ENCODE measurements at places on chromosomes 7 and 10. TPM values are rescaled to one million over a fixed set of nuclear protein-coding genes. Genes with fewer than 3 reads are reported as not detected.

- no peak for DNase-seq
Measured at GRCh38 chr10:123275136-123275564, 120.9 kb downstream of the BUB3 start.

DNA sequence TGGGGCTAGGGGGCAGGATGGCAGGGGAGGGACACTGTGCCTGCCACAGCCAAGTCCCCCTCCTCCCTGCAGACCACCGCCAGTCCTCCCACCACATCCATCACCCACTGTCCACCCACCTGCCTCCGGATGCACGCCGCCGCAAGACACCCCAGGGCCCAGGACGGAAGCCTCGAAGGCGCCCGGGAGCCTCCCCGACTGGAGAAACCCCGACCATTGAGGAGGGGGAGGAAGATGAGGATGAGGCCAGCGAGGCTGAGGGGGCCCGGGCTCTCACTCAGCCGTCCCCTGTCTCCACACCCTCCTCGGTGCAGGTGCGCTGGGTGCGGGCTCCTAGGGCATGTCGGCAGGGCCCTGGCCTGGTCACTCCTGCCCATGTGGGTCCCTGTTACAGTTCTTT is 5.1 kb downstream of the SLC4A2 start:
- DNase-seq, result no peak

GPR85 gene
- 0.81 TPM for polyA plus RNA-seq

DNA sequence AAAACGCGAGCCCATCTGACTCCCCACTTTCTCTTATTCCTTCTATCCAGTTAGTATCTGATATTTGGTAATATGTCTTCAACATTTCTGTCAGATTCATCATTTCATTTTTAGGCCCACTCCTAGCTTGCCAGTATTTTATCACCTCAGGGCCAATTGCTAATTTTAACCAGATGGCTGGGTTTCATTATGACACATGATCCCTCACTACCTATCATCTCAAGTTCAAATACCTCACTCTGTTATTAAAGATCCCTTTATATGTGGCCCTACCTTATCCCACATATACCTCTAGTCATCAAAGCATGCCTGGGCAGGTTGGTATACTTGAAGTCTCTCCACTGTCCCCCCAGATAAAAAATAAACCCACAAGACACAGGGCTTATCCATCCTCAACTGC is 104.9 kb downstream of the RNLS start:
- DNase-seq, result no peak

DNA sequence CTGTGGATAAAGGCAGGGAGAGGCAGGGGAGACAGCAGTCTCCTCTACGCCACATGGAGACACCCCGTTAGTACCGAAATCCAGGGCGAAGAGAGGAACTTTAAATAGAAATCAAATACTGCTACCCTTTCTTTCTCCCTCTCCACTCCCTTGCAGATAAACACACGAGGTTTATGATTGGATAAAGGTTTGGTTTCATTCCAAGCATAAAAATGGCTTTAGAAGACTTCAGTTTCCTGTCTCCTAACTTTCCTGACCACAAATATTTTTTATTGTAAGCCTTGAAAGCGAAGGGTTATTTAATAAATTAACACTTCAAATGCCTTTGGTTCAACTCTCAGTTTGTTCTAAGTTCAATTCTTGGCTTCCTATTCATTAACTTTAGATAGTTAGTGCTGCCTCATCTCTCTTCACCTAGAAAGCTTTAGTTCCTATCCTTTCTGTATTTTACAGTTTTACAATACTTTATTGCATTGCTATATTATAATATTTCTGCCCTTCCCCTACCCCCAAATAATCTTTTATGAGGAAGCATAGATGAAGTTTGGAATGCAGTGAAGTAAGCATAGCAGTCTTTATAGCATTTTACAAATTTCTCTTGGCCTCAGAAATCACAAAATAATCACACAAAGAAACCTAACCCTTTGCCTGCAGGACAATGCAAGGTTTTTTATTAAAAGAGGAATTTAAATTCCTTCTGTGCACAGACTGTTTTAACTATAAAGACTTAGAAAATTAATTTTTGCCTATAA is 31.5 kb upstream of the ARID5B start:
- DNase-seq, result peak; percentile 42

GRCh38 chr10:69908124-69908523 is 106.4 kb downstream of the COL13A1 start:
- peak; percentile 33 for DNase-seq

DNA sequence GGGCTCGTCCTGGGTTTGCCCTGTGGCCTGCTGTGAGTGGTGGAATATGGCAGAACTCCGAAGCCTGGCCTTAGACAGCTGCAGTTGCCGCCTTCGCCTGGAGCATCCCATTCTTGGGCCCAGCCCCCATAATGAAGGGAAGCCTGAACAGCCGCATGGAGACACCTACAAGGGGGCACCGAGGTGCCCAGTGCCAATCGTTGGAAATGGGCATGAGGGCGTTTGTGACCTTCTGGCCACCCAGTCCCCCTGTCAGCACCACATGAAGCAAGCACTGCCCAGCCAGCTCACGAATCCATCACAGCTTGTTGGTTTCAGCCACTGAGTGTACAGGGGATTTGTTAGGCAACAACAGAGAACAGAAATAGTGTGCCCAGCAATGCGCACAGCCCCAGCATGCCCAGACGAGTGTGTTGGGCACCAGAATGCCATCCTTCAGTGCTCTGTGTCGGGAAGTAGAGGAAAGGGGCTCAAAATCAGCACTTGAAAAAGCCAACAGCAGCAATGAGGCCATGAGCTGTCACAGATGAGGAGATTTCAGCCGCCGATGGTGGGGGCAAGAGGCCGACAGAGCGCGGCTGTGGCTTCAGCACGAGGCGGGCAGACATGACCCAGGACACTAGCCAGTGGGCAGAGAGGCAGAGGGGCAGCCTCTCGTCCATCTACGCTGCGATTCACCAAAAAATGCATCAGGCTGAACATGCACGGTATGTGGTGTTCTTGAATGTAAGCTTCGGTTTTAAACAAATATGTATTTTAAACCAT is 91.2 kb downstream of the TNS3 start:
- DNase-seq, result no peak

GRCh38 chr10:90286941-90287340 is 570.9 kb downstream of the HTR7 start:
- no peak for DNase-seq

- DNase-seq, result no peak
Measured at GRCh38 chr7:28613262-28613661, 200.9 kb downstream of the CREB5 start.

DNA sequence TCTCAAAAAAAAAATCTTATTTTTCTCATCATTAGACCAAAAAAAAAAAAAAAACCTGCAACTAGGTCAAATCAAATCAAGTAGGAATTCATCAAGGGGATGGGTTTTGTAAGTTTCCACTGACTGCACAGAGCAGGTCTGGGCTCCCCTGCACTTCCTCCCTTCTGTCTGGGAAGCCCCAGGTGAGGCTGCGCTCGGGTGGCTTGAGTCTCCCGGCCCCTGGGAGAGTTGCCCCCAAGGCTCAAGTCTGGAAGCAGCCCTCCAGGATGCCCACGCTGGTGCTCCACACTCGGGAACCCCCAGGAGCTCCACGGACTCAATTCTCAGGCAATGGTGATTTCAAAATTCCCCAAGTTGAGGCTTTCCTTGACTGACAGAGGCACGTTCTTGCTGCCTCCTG is 41.7 kb upstream of the RBM33 start:
- no peak for DNase-seq

HOXA3 gene
- 49.3 TPM for polyA plus RNA-seq

ABLIM1 gene
- polyA plus RNA-seq, result 116 TPM

EBF3 gene
- polyA plus RNA-seq, result 1.9 TPM

DNA sequence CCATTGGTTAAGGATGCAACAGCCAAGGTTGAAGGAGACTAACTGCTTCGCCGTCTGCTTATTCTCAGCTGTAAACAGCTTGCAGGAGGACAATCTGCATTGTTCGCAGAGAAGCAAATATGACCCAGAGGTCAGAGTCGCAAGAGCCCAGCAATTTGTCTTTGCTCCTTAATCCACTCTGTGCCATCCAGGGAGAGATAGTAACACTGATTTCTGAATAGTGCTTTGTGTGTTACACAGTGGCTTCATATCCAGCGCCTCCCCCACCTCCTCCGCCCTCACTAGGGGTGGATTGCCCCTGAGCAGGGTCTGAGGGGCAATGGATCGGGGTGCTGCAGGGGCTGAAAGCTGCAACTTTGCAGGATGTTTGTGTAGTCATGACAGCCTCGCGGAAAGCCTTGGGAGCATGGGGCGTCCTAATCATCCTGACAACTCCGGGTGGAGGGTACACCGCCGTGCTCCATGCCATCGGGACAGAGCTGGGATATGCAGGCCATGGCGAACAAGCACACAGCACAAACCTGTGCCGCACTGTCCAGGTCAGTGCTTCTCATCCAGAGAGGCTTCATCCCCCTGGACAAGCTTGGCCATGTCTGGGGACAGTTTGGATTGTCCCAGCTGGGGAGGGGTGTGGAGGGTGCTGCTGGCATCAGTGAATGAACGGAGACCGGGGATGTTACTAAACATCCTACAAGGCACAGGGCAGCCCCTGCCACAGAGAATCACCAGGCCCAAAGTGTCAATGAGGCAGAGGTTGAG is 103.1 kb upstream of the INSIG1 start:
- no peak for DNase-seq

- DNase-seq, result no peak
Measured at GRCh38 chr10:71081229-71081560, 131.2 kb upstream of the UNC5B start.

DNA sequence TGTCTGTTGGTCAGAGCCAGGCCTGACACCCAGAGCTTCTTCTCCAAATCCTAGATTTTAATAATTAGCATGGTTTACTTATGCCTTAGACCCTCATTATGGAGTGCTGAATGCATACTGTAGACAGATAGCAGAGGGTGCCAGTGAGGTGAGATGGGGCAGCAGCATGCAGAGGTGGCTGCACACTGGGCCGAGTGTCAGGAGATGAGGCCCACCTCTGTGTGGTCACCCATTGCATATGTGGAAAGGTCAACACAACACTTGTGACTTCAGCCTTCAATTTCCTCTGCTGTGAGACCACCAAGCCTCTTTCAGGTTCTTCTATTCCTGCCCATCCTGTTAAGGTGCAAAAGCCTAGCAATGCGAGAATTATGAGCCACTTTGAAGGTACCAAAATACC is 39.7 kb upstream of the NMT2 start:
- DNase-seq, result no peak

PTF1A gene
- not detected for polyA plus RNA-seq

GRCh38 chr10:63641799-63642198 is 120.6 kb downstream of the REEP3 start:
- DNase-seq, result no peak

THNSL1 gene
- 12.9 TPM for polyA plus RNA-seq

All from renal pelvis (tissue), 12 donors.